Hematopoietic multipotent progenitor cell treated with erythropoietin and hydrocortisone succinate and interleukin-3 and kit ligand, for 17 days (in vitro differentiated cells): ENCODE measurements at places on chromosomes 11 and 22.

DNA sequence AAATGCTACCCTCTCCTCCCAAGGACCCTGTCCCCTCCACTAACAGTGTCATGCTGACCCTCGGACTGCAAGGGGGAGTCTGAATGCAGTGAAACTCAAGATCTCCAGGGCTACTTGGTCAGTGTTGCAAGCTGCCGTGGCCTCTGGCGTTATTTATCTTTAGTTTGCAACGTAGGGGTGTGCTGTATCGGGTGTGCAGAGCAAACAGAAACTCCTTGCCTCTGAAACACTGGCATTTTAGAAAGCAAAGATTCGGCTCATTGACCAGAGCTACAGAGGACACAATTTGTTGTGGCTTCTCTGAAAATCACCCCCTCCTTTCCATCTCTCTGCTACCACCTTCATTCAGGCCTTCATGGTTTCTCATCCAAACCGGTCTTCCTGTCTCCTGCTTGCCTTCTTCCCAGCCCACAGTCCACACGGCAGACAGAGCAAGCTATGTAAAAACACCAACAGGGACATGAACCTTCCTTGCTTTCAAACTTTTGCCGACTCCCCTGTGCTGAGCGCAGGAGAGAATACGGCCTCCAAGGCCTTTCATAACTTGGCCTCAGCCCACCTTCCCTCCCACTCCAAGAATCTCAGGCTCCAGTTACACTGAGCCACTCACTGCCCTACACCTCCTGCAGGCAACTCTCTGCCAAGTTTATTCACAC, 14.9 kb downstream of the FZD4 start:
- no peak for DNase-seq

GRCh38 chr11:64185175-64185692, 737 bp upstream of the STIP1 start:
- peak; percentile 88 for DNase-seq

- DNase-seq: no peak
These were observed 14.3 kb upstream of the RANBP1 start for GRCh38 chr22:20101638-20102037.

- no peak for DNase-seq
These were observed 12.9 kb upstream of the EHD1 start for GRCh38 chr11:64891215-64891848.

GRCh38 chr11:60318726-60319125, 8.3 kb upstream of the MS4A6E start:
- no peak for DNase-seq

GRCh38 chr11:47987781-47988180, 7.4 kb downstream of the PTPRJ start:
- DNase-seq: peak; percentile 51

GRCh38 chr11:70729949-70730348, 331.6 kb downstream of the CTTN start:
- DNase-seq: no peak

DNA sequence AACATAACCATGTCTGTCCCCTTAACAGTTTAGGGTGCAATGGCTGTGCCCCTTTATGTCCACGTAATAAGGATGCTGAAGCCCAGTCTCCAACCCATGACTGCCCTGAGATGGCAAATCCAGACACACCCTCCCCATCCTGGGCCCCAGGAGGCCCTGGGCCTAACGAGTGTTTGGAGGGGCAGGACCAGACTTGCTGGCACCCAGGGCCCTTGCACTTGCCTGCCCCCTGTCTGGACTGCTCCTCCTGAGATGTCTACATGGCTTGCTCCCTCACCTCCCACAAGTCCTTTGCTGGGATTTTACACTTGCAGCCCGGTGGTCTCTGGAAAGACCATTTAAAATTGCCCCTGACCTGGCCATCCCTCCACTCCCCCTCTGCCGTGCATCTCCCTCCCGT, 132.2 kb upstream of the NECTIN1 start:
- no peak for DNase-seq

GRCh38 chr11:74543991-74544390, 48.4 kb upstream of the POLD3 start:
- no peak for DNase-seq

DNA sequence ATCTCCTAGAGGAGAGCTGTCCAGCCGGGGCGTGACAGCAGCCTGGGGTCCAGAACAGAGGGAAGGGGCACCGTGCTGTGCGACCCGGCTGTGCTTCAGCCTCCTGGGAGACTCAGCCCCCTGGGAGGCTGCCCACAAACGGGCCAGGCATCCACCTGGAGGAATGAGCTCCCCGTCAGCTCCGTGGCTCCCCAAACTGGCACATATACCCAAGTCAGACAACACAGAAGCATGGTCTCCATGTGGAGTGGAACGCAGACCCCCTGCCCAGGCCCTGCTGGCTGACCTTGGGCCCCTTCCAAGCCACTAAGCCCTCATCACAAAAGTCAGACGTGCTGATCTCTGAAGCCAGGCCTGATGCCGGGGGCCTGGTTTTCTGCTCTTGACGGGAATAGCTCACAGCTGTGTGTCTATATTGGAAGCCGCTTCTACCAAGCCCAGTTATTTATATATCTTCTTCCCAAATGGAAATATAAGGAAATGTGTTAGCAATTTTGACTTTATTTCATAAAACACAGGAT, 91.7 kb downstream of the BRD1 start:
- no peak for DNase-seq

GRCh38 chr11:111823131-111823530, 48.2 kb downstream of the ALG9 start:
- no peak for DNase-seq

DNA sequence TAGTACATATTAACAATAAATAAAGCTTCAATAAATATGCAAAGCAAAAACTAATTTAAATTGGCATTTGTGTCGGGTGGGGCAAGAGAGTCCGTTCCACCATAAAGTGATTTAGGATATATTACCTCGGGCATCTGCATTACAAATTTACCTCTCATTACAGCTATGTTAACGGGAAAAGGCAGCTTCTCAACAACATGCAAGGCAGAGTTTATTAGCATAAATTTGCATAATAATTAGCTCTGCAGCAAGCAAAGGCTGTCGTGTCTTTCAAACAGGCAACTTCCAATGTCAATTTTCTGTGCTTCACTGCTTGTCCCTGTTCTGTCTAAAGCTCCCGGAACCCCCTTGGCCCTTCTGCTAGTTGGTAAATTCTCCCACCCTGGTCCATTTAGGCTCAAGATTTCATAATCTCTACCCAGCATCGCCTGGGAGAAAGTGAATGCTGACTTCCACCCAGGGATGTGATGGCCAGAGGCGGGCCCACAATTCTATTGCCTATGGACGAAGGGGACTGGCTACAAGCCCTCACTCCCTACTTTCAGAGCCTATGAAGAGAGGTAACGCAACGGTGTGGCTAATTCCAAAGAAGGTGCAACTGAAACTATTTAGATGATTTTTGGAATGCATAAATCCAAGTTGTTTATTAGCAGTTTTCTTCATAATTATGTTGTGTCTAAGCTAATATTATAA, 462.1 kb downstream of the OPCML start:
- DNase-seq: no peak

DNA sequence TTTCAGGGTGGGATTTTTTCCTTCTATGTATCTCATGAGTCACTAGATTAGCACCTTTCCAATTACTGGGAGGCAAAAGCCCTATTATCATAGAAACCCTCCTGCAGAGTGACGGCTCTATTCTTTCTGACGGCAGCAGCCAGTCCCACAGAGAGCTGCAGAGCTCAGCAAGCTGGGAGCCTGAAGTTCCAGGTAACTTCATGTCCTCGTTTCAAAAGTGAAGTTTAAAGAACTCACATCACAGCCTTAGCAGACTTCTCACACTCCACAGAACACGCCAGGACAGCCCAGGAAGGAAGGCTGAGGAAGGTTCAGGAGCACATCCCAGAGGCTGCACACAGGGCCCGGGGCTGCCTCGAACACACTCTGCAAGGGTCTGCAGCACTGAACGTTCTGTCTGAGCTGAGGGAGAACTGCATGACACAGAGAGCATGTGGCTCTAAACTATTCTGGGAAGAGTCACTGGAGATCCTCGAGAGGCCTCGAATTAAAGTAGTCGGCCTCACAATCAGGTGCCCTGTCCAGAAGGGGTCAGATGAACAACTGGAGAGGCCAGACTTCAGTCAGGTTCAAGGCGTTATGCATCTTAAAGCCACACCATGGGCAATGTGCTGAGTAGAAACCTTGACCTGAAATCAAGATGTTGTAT, 104.2 kb upstream of the DRD2 start:
- DNase-seq: no peak

- DNase-seq: no peak
These were observed 1398.1 kb downstream of the BRD1 start for GRCh38 chr22:48429446-48430020.

GRCh38 chr11:121321614-121322243, 29.2 kb downstream of the SC5D start:
- DNase-seq: no peak

DNA sequence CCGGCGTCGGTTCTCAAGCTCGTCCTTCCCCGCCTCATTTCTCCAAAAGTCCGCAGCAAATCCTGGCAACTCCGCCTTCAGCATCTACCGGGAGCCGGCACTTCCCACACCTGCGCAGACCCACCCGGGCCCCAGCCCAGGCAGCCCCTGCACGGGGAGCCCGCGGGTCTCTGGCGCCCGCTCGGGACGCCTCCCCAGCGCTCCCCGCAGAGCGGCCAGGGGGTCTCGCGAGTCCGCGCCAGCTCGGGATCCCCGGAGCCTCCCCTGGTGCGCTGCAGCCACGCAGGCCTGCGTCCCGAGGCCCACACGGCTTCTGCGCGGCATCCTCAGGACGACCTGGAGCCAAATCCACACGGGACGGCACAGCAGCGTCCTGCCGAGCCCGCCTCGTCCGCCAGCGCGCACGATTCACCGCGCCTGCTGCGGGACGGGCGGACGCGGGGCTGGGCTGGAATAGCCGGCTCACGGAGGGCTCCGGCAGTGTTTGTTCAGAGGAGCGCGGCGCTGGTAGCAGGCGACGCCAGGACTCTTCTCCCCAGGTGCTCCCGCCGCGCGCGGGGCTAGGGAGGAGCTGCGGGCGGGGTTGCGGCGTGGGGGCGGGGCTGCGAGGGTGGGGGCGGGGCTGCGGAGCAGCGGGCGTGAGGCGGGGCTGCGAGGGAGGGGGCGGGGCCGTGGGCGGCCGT, 816 bp upstream of the PHRF1 start:
- peak; percentile 86 for DNase-seq
